ENCODE measurements at places on chromosomes 4 and X.

GRCh38 chr4:131013226-131013625, 1917.3 kb downstream of the C4orf33 start:
- DNase-seq: no peak

GRCh38 chr4:153520801-153521329, 54.7 kb downstream of the TMEM131L start:
- DNase-seq: no peak

DNA sequence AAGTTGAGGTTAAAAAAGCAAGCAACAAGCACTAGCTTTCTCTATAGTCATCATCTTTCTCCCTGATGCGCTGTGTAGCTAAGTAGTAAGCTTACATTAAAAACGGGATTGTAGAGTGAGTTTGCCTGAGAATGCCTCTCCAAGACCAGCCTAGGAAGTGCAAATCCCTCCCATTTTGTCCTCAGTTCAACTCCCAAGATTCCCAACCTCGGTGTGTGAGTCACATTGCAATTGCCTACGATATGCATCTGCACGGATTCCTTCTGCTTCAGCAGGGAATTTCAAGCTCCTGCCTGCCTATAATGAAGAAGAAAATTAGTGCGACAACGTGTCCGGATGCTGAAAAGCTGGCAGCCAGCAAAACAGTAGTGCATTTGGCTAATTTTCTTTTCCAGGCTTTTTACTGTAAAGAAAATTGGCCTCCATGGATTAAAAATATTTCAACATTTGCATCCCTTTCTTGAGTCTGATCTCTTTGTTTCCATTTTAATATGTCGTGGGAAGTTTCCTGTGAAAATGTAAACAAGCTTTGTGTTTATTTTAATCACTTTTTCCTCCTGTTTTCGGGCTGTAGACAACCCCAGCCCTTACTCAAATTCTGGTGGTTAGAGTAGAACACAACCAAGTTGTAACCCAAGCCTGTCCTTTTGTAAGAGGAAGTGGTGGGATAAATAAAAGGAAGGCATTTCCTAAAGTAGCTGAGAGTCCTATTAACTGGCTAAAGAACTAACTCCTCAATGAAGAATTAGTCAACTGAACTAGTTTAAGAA, 58.4 kb upstream of the TET2 start:
- DNase-seq: no peak

DNA sequence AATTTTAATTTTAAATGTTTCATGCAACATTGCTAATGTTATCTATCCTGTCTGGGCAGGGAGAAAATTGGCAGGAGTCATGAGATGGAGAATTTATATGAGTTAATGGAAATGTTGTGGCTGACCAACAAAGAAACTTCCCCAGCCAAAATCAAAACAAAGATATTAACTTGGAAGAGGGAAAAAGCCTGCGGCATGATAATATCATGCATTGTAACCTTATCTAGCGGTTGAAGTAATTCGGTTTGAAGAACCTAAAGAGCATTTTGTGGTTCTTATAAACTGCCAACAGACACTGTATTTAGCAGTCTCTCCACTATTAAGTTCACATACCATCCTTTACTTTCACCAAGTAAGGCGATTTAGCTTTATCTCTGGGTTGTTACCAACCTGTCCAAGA, 42.3 kb downstream of the DKK2 start:
- no peak for DNase-seq

- peak; percentile 9 for DNase-seq
Observed at GRCh38 chr4:53908661-53909078, 155.7 kb downstream of the CHIC2 start.

DNA sequence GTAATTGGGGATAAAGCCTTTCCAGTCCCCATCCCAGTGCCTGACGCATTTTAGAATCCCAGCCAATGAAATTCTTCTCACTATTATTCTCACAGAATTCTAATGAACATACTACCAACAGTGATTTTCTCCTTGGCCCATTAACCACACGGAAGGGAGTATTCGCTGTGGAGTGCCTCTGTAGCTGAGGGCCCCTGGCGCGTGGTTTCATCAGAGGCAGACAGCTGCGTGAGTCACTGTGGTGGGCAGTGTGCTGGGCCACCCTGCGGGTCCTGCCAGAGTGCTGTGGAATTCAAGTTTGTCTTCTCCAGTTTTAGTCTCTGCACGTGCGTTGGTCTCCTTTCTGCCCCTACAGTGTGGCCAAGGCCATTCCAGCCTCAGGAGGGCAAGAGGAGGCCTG, 335.4 kb upstream of the FAT1 start:
- no peak for DNase-seq

- no peak for DNase-seq
Observed at GRCh38 chr4:140059159-140059558, 94.8 kb downstream of the MAML3 start.

- peak; percentile 74 for DNase-seq
Observed at GRCh38 chrX:129961180-129962083, 21.0 kb upstream of the BCORL1 start.

GRCh38 chr4:8643986-8644385, 51.4 kb downstream of the CPZ start:
- no peak for DNase-seq

DNA sequence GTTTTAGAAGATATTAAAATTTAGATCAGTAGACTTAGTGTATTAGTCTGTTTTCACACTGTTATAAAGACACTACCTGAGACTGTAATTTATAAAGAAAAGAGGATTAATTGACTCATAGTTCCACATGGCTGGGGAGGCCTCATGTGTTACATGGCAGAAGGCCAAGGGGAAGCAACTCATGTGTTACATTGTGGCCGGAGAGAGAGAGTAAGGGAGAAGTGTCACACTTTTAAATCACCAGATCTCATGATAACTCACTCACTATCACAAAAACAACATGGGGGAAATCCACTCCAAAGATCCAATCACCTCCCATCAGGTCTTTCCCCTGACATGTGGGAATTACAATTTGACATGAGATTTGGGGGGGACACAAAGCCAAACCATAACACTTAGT, 1159.7 kb upstream of the PCDH7 start:
- DNase-seq: no peak

DNA sequence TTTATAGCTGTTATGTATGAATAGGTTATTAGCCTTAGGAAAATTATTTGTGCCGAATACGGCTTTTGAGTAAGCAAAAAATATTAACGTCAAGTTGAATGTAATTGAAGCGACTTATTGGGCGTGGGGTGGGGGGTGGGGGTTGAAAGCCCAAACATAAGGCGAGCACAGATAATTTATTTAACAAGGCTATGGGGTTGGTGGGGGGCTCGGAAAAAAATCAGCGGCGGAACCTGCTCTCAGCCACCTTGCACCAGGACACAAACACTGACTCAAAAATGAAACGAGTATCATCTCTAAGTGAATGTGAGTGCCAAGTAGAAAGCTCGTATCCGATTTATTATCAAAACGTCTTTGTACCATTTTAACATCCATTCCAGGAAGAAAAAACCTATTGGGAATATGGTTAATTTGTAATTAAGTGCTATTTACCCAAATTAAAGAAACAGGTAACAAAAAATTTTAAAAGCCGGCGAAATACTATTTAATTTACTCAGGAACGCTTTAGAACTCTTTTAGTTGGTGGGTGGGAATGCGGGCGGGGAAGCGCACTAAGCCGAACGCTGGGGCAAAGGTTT, 902 bp upstream of the LARP1B start:
- no peak for DNase-seq

DNA sequence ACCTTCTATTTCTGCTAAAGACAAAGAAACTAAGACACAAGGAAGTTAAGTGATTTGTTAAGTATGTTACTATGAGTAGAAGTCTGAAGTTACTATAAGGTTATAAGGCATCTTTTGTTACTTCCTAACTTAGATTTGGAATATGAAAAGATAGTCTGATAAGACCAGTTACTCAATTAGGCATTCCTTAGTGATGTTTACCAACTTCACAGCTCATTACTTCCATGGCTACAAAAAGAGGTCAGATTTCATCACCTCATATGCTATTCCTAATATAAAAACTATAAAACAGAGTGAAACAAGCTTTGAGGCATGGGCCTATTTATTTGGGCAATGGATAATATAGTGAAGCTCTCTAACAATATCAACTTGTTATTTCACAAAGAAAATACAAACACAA, 143.1 kb downstream of the TBCK start:
- DNase-seq: no peak

DNA sequence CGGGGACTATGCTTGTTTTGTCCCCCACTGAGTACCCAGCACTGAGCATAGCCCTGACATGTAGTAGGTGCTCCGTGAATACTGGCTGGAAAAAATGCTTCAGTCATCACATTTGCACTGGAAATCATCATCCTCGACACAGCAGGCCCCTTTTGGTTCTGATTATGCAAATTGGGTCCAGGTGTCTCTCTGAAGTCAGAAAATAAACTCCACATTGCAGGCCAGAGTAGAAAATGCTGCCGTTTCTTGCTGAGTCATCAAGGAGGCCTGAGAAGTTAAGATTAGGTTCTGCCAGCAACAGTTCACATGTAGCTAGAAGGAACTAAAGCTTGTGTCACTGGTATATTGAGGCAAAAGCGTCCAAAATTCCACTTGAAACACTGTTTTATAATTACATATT, 15.0 kb upstream of the STK32B start:
- DNase-seq: no peak

DNA sequence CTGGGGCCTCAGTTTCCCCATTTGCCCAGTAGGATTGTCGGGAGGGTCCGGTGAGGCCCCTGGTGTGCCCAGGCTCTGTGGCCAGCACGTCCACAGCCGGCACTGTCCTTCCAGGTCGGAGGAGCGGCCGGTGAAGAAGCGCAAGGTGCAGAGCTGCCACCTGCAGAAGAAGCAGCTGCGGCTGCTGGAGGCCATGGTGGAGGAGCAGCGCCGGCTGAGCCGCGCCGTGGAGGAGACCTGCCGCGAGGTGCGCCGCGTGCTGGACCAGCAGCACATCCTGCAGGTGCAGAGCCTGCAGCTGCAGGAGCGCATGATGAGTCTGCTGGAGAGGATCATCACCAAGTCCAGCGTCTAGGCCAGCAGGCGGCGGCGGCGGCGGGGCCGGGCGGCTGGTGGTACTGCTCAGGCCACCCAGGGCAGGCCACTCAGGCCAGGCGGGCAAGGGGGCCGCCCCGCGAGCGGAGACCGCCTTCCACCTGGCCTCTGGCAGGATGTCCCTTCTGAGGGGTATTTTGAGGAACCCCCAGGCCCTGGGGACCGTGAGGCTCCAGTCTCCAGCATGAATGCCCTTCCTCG, 6.7 kb downstream of the MSANTD1 start:
- DNase-seq: no peak

DNA sequence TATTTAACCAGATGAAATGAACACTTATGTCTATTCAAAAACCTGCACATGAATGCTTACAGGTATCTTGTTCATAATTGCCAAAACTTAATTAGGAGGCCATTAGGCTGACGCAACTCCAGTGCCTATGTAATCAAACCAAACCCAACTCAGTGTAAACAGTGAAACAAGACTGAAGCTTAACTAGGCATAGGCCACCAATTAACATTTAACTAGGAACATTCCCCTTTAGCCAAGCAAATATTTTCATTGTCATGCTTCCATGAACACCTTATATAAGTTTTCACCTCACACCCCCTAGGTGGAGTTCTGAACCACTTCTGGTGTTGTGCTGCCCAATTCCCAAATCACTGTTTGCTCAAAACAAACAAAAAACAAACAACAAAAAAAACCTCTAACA, 686.0 kb downstream of the STPG2 start:
- DNase-seq: no peak

GRCh38 chrX:150163956-150164726, 199.0 kb upstream of the MAMLD1 start:
- no peak for DNase-seq

GRCh38 chrX:22060415-22061280, 28.5 kb downstream of the PHEX start:
- DNase-seq: no peak

DNA sequence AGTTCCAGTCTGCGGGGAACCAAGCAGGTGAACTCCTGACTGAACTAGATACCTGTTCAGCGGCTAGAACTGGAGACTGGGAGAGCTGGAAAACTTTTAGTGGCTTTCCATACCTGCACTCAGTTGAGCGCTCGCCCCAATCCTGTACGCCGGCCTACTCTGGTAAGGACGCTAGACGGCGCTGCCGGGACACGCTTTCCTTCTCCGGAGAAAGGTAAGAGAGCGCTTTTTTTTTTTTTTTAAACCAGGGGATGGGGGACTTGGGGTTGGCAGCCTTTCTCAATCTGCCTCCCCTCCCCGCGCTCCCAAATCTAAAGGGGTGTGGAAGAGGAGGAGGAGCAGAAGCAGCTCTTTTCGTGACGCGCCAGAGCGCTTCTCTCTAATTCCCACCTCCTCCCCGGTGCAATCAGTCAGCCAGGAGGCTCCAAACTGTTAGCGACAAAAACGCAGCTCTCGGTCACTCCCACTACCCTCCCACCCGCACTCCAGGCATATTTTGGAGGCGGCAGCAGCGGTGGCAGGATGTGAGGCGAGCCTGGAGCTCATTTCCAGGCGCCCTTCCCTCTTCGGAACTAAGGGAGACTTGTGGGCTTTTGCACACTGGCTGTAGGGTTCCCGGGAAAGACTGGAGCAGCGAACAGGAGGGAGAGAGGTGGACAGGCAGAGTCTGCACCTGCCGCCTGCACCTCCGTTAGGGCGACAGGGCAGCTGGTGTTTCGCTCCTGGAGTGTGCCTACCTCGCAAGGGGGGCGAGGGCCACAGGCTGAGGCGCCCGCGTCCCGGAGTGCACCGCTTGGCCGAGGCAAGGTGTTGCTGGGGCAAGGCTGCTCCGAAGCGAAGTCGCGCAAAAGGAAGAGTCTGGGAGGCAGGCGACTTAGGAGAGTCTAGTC, at the start of gene IL1RAPL2:
Gene IL1RAPL2, plus strand, starts transcription at position 409 of the 890 bp plus-strand sequence.
- DNase-seq: peak; percentile 12

DNA sequence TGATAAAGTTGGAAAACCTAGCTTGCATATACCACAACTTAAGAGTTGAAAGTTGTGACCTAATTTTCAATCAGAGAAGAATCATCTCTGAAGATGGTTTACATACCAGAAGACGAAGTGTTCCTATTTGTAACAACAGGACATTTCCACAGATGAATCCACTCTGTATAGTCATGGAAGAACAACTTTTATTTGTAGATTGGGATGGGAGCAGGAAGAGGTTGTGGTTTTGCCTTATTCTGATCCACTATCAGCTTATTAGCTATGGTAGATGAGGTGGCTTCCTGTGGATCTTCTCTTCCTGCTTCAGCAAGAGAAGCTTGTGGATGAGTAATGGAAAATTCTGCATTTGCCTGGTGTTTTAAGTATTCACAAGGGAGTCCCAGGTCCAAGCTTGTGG, 18.6 kb upstream of the SUPT20HL1 start:
- DNase-seq: no peak

GRCh38 chrX:137428766-137429591, 136.9 kb upstream of the ZIC3 start:
- no peak for DNase-seq

DNA sequence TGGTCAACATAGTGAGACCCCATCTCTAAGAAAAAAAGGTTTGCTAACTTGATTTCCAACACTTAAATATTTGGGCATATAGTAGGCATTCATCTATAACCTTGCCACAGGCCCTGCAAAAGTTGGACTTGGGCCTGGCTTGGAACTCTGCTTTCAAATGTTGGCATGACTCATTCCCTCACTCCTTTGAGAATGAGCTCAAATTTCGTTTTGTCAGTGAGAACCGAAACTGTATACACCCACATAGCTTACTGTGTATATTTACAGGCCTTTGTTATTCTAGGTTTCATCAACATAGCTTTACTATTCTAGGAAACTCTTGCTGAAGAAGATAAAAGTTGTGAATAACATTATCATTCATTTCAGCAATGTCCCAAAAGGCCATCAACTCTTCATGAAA, 88.7 kb upstream of the ELOVL6 start:
- no peak for DNase-seq

- no peak for DNase-seq
Observed at GRCh38 chr4:147837435-147837834, 105.5 kb downstream of the ARHGAP10 start.

- DNase-seq: no peak
Observed at GRCh38 chr4:87204559-87204958, 15.9 kb downstream of the KLHL8 start.

All from stimulated activated naive CD8-positive, alpha-beta T cell treated with anti-CD3 and anti-CD28 coated beads, Interleukin-15, Interleukin-2, amounts not matched to agents 100 U/mL and 50 U/mL, for 24 hours (primary cell).